Fibroblast of skin of left biceps (primary cell): ENCODE measurements at places on chromosomes 1 and 21.

GRCh38 chr1:156124557-156125483 is 10.3 kb downstream of the LMNA start:
- DNase-seq = no peak

DNA sequence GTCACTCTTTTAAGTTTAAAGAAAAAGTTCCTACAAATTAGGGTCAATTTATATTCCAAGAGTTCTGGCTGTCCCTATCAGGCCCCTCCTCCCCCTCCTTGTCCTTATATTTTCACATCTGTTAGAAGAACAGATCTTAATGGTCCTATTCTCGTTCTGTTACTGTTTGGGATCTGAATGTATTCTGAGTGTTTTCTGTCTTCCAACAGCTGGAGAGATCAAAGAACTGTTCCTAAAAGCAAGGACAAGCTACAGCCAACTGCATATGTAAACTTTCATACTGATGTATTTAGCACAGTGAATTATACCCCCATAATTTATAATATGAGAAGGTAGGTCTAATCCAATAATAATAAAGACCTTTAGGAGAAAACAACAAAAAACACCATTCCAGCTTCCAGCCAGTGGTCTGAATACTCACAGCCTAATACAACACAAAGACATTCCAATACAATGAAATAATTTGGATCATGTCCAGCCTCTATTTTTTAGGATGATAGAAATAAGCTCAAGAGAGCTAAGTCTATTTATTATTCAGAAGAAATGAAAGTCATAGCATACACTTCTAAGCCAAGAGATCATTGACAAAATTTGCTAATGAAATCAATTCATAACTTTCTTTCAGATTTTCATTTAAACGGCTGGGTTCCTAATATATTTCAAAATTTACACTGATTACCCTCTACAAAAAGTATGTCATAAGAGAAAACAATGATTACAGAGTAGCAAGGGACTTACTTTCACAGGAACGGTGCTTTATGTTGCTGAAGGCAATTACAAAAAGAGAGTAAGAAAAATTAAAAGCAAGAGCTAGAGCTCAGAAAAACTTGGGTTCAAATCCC is 25.3 kb downstream of the WLS start:
- no peak for DNase-seq

DNA sequence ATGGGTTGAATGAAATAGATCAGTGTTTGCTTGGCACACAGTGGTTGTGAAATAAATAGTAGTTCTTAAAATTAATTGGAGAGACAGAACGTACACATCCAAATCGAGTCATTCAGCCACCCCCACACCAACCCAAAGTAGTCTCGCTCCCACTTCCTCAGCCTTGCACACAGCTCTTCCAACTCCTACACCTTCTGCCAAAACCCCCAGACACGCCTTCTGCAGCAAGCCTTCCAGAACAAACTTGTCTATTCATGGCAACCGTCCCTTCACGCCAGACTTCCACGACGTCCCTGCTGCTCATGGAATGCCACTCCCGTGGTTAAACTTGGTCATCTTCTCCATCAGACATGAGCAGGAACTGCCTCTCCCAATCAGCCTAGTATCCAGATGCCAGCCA is 37.5 kb upstream of the RD3 start:
- DNase-seq = no peak

DNA sequence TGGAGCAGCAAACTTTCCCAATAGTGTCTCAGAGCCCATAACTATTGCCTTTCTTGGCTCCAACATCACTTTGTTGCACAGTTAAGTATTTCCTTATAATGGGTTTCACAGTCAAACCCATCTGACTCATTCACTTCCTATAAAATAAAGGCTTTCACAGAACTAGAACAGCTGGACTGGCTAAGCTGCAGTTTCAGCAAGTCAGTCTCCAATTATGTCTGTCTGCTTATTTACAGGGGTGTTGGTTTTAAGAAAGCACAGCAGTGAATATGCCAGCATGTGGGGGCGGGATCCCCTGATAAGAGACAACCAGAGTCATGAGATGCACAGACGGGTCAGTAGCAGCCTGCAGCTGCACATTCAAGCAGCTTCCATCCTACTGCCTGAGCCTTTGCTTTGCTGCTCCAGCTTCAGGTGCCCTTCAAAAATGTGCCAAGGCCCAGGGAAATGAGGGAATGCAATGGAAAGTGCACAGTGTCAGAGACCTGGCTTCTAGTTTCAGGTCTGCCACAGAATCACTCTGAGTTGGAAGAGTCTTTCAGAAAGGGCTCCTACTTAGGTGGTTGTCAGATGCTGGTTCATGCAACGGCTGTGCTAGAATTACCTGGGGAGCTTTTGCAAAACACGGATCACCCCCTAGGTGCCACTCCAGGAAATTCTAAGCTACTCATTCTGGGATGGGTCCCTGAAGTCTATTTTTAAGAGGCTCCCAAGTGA is 24.8 kb downstream of the RNF19B start:
- peak; percentile 47 for DNase-seq

- DNase-seq = no peak
Measured at GRCh38 chr1:43271186-43272118, 1.7 kb downstream of the TMEM125 start.

DNA sequence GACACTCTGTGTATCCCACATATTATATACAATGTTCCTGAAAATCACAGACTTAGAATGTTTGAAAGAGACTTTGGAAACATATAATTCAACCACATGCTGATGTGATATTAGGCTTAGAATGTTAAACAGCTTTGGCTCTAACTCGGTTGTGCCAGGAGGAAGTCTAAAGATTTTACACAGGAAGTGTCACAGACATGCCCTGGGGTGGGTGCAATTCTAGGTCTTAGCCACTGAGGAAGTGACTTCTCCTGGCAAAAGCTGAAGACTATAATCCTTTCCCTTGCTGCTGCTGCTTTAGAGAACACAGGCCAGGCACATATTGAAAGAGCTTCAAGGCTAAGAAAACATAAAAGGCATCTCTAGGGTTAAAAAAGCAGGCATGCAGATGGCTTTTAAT is 51.0 kb downstream of the RPL5 start:
- DNase-seq = no peak

GRCh38 chr1:47699492-47700235 is 261.8 kb downstream of the FOXD2 start:
- DNase-seq = no peak

DNA sequence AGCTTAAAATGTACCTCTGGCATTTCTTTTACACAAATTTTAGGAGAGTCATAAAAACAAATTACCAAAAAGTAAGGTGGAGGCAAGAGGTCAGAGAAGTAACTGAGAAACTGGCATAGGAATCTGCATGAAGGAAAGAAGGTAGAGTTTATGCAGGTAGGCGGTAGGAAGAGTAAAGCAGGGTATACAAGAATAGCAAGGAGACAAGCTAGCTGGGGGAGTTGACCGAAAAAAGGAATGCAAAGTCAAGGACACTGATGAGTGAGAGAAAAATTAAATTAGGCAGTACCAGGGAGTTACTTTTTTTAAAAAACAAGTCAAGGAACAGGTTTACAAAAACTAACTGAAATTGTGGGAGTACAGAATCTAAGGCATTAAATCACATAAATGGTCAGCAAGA is 56.0 kb downstream of the FOXJ3 start:
- DNase-seq = no peak

GRCh38 chr21:14273736-14274538 is 58.0 kb downstream of the RBM11 start:
- no peak for DNase-seq

DNA sequence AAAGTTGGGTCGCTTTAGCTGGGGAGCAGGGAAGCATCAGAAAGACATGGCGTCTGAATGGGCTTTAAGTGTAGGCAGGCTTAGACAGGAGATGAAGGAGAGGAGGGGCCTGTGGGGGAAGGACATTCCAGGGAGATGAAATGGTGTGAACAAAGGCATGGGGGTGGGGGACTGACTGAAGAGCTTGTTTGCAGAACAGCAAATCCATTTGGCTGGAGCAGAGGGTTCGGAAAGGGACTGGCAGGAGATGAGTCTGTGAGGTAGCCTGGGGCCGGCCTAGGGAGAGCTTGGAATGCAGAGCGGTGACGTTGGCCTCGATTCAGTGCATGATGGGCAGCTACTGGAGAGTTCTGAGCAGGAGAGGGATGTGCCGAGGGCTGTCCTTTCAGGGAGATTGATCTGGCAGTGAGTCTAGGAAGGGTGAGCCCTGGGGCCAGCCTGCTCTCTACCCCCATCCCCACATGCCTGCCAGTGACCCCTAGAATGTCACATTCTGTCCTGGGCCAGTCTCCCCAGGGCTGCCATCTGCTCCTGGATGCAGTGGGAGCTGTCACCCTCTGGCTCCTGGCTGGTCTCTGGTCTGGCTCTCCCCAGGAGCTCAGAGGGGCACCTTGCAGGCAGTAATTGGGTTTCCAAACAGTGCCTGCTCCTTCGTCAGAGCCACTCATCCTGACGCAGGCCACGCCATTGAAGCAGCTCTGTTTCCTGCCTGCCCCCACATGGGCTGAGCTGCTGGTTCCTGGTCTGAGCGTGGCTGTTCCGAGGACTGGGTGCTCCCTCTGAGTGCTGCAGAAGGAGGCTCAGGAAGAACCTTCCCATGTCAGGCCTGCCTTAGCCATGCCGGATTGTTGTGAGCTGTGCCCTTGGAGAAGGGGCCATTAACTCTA is 22.3 kb upstream of the TMEM222 start:
- peak; percentile 99 for DNase-seq

GRCh38 chr1:235642011-235642942 is 7.3 kb downstream of the GNG4 start:
- DNase-seq = no peak

- no peak for DNase-seq
Measured at GRCh38 chr1:220689666-220690065, 497 bp upstream of the C1orf115 start.

DNA sequence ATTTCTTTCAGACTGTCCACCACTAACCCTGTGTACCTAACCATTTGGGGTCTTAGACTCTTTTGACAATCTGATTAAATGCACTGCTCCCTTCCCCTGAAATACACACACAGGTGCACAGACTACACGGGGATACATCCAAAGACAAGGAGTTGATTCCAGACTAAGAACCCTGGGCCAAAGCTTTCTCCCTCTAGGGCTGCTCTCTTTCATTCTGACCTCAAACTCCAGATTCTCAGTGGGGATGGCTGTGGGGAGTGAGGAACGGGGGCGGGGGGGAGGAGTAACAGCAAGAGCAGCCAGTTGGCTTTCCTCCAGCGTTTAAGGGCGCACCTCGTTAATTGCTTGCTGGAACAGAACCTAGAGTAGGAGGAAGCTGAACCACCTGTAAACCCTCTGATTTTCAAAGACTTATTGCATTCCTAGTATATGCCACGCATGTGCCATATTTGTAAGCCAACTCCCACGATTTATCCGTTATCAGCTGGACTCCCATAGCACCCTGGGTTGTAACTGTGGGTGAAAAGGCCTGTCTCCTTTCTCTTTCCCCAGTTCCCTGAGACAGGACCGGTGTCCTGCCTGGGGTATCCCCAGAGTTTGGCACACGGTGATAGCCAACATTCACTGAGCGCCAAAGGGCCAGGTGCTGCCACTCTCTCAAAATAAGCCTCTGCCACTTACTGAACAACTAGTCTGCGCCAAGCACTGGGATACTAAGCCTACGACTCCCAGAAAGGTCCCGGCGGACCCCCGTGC is 920 bp downstream of the MTHFR start:
- DNase-seq = no peak

DNA sequence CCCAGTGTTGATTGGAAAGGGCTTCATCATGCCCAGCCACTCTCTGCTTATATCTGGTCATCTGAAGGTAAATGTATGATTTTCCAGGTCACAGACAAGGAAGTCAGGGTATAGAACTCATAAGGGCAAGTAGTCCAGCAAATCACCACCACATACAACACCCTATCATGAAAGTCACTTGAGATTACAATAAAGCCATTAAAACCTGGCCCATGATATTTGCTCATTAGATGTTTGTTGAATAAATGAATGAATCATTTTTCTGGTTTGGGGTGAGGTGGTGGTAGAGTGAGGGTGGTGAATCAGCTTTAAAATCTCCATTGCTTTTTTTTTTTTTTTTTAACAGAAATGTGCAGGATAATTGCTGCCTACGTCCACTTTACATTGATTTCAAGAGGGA is 91.9 kb downstream of the TGFB2 start:
- DNase-seq = no peak

- peak; percentile 33 for DNase-seq
Measured at GRCh38 chr1:45299981-45300668, 26.6 kb upstream of the HPDL start.

DNA sequence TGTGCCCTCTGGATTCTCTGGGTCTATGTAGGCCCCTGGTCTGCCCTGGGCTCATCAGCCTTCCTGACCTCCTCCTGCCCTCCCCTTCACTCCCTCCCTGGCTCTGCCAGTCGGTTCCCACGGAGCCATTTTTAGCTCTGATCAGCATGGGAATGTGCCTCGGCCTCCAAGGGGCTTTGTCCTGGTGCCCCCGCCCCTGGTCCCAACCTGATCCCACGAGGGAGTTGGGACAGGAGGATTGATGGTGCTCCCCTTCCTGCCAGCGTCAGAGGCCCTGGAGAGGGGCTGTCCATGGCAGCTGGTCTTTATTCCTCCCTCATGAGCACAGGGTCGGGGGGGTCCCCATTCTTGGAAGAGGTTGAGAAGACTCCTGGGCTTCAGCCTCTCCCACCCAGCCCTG is 24.9 kb downstream of the ETNK2 start:
- DNase-seq = no peak

DNA sequence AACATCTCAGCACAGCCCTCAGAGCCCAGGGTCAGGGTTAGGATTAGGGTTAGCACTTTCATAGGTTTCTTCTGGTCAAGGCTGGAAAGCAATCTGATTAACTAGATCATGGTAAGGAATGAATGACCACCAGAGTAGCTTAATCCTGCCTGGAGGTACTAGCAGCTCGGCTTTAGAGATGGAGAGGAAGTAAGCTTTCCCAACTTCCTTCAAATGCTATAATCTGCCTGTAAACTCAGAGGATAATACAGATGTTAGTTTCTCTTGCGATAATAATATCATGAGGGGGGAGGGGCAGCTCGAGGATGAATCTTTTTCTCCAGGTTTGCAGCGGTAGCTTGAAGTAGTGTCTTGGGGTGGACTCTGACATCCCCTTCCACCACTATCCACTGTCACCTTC is 194.9 kb downstream of the HIVEP3 start:
- DNase-seq = no peak

DNA sequence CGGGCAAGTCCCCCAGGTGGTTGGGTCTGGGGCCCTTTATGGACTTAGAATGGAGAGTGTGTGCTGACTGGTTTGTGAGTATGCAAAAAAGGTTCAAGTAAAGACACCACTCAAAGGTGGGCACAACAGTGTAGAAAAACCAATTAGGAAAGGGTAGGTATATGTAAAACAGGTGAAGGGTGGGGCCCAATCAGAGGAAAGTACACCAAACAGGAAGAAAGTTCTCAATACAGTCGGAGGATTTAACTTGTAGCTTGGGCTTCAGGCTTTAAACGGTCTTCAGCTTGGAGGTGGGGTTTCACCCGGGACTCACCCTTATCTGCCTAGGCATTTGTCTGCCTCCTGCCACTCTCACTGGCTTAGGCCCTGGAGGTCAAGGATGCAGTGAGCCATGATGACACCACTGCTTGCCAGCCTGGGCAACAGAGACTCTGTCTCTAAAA is 6.8 kb upstream of the PUM1 start:
- DNase-seq = no peak

- DNase-seq = no peak
Measured at GRCh38 chr1:80731241-80731894, 1069.4 kb upstream of the ADGRL2 start.
